ENCODE measurements at places on chromosomes 7 and 10.

GRCh38 chr10:133475425-133475734 is 21.6 kb downstream of the SCART1 start:
- DNase-seq, result no peak

GRCh38 chr10:116082206-116082605 is 190.8 kb downstream of the GFRA1 start:
- peak; percentile 2 for DNase-seq

- no peak for DNase-seq
Measured at GRCh38 chr7:37674531-37674930, 9.0 kb upstream of the GPR141 start.

- peak; percentile 19 for DNase-seq
Measured at GRCh38 chr10:30207485-30208052, 141.5 kb downstream of the MTPAP start.

GRCh38 chr7:142745745-142746144 is 3.5 kb upstream of the PRSS1 start:
- DNase-seq, result no peak

DNA sequence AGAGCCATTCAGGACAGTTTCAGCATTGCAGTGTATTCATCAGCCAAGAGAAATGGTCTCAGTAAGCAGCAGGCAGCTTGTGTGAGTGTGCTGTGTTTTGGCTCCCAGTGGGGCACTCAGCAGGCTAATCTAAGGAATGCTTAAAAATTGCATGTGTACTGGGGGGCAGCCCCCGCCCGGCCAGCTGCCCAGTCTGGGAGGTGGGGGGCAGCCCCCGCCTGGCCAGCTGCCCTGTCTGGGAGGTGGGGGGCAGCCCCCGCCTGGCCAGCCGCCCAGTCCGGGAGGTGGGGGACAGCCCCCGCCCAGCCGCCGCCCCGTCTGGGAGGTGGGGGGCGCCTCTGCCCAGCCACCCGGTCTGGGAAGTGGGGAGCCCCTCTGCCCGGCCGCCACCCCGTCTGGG is 116.2 kb downstream of the GRID1 start:
- no peak for DNase-seq

- no peak for DNase-seq
Measured at GRCh38 chr7:80026766-80027165, 107.9 kb upstream of the GNAI1 start.

DNA sequence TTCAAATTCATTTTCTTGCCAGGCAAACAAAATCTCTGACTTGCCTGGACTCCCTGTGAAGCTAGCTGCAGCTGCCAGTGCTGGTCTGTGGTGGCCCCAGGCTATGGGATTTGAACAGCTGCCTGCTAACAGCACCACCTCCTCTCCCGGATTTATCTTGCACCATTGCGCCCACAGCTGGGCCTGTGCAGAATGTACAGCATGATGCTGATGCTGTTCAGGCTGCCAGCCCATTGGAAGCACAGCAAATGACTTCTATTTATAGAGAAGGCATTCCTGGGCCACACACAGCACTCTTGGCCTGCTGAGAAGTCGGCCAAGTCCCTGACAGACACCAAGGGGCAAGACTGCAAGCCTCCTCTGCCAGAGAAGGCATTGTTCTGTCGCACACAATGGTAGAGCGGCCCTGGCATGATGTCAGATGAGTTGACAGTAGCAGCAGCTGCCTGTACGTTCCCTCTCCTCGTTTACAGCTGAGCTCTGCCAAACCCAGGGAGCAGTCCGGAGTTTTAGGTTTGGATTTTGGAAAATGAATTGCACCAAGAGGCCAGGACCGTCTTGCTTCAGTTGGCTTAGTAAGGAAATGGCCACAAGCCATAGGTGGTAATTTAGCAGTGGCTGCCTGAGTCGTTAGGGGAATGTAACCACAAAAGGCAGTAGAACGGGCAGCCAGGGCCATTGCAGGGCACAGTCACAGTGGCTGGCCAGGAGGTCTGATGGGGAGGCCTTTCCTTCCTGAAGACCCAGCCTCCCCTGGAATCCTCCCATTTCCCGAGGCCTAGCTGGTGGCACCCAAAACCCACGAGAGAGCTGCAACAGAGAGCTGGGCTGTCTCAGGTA is 38.5 kb downstream of the MTURN start:
- DNase-seq, result peak; percentile 89

DNA sequence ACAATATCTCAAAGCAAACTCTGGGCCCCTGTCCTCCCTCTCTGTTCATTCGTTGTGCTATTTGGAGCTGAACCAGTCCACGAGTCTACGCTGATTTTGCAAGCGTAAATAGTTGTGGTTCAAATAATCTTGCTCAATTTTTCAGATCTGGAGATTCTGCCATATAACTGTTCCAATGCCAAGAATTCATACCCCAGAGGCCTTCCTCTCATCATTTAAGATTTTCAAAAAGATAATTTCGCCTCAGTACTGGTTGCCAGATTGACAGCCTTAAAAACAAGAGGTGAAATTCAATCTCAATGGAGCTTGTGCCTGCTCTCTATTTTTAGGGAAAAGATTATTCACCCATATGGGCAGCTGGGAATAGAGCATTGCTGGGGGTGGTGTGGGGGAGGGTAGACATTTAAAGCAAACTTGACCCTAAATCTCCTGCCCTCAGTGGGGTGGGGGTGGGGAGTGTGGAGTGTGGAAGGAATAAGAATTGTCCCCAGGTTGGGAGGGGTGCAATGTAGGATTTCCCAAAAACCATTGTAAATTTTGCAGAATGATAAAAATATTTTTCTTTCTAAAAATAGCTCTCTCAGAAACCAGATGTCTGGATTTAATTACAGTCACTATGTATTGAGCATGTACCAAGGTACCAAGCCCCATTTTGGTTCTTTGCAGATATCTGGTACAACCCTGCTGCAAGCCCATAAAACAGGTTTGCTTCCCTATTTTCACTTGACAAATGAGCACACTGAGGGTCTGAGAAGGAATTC is 104.7 kb upstream of the EEPD1 start:
- DNase-seq, result peak; percentile 83

GRCh38 chr7:134435161-134435920 is 23.6 kb downstream of the AKR1B1 start:
- DNase-seq, result peak; percentile 81

GRCh38 chr10:131701131-131701947 is 199.5 kb upstream of the PPP2R2D start:
- DNase-seq, result no peak

DNA sequence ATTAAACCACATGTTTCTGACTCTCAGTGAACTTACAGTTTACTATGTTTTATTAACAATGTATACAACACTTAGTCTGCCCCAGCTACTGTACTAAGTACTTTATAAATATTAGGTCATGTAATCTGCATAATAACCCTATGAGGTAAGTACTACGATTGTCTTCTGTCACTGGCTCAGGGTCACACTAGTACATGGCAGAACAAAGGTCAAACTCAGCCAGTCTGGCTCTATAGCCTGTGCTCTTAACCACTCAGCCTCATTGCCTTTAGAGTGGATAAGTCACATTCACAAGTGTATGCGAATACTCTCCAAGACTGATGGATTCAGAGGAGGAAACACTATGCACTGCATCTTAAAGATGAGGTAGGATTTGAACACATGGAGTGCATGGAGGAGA is 252.3 kb downstream of the KCNMA1 start:
- DNase-seq, result no peak

GRCh38 chr10:598415-599170 is 90.9 kb downstream of the DIP2C start:
- peak; percentile 98 for DNase-seq

DNA sequence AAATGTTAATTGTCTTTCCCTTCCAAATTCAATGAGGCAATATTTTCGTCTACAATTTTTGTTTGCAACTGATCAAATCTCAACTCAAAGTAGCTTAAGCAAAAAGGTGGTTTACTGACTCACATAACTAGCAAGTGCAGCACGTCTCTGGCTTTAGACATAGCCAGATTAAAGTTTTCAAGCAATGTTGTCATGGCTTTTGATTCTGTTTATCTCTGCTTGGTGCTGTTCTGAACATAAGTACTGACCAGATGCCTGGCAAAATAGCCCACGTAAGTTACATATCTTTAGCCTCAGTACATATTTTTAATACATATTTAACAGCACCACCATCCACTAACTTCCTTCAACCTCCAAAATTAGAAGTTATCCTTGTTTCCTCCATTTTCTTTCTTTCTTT is 877.9 kb downstream of the KCNMA1 start:
- no peak for DNase-seq

GRCh38 chr7:47326220-47326619 is 255.7 kb downstream of the TNS3 start:
- DNase-seq, result peak; percentile 90

GRCh38 chr10:101839002-101839401 is 4.6 kb downstream of the KCNIP2 start:
- DNase-seq, result no peak

GRCh38 chr7:87926581-87927461 is 7.2 kb upstream of the ADAM22 start:
- DNase-seq, result no peak

DNA sequence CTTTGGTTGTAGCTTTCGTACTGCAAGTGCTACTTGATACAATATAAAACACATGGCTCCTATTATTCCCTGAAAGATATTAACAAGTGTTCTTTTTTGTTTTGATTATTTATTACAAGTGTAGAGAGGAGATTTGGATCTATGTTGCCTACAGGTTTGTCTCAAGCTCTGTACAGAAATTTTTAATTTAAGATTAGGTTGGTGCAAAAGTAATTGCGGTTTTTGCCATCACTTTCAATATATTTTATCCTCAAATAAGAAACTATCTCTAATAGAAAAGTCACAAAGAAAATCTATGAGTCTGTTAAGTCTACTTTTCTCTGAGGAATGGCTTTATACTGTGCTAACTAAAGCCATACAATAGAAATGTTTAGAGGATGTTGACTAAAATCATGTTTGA is 1086.1 kb downstream of the GRM8 start:
- DNase-seq, result no peak

DNA sequence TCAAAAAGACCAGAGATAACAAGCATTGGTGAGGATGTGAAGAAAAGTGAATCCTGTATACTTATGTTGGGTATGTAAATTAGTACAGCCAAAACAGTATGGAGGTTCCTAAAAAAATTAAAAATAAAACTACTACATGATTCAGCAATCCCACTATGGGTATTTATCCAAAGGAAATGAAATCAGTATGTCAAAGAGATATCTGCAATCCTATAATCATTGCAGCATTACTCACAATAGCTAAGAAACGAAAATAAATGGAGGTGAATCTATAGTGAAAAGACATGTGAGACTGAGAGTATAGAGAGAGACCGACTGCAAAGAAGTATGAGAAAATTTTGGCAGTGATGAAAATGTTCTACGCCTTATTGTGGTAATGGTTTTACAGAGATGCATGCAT is 139.2 kb upstream of the TMEM168 start:
- DNase-seq, result peak; percentile 45

GRCh38 chr7:85396676-85397075 is 209.8 kb upstream of the SEMA3D start:
- no peak for DNase-seq

DNA sequence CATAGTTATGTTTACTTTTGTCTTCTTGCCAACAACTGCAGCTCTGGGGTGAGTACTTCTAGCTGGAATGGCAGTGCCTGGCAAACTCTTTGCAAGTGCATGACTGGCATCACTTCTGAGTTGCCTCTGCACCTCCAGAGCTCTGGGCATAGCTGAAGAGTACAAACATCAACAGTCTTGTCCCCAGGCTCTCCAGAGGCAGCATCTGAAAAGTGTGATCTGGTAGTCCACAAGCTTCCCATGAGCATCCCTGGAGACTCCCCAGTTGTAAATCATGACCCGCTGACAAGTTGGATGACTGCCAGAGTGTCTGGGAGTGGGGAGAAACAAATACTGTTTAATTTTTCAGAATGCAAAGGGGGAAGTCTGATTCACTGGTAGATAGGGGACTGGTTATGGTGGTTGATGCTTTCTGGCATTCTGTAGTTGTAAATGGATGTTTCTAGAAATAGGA is 138.9 kb upstream of the CDK13 start:
- peak; percentile 25 for DNase-seq

GRCh38 chr7:149885191-149886017 is 11.6 kb downstream of the ATP6V0E2 start:
- DNase-seq, result no peak

DNA sequence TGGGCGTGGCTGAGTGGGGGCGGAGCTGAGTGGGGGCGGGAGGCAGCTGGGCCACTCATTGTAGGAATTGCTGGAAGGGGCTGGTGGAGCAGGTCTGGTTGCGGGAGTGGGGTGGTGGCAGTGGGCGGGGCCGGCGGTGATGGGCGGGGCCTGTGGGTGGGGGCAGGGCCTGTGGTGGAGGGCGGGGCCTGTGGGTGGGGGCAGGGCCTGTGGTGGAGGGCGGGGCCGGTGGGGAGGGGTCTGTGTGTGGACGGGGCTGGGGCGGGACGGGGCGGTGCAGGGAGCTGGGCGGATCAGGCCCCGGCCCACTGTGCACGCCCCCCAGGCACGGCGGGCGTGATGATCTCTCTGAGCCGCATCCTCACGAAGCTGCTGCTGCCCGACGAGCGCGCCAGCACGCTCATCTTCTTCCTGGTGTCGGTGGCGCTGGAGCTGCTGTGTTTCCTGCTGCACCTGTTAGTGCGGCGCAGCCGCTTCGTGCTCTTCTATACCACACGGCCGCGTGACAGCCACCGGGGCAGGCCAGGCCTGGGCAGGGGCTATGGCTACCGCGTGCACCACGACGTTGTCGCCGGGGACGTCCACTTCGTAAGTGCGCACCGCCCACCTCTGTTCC is 14.0 kb downstream of the SLC29A4 start:
- DNase-seq, result no peak

DNA sequence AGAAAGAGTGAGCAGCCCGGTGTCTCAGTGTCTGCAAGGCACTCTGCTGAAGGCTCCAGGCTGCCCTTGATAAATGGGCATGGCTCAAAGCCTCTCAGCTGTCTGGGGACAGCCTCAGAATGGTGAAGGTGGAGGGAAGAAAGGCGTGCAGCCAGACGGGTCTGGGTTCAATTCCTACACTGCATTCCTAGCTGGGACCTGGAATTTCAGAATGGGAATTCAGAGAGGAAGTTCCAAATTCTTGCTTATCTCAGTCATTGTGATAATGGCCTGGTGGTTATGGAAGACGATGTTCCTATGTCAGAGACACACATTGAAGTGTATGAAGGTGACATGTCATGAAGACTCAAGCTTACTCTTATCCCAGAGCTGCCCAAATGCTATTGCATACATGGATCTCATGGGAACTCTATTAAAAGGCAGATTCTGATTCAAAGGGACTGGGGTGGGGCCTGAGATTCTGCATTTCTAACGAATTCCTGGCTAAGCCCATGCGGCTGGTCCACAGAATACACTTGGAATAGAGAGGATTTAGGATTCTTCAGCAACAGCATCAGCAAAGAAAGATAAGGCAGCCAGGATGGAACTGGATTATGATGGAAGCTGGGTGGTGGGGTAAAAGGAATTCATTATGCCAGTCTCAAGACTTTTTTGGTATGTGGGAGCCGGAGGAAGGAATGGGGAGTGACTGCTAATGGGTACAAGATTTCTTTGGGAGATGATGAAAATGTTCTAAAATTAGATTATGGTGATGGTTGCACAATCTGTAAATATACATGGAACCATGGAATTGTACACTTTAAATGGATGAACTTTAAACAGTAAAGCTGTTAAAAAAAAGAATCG is 82.6 kb upstream of the ZMIZ1 start:
- DNase-seq, result peak; percentile 31
